ENCODE measurements at places on chromosomes 11 and 22.

DNA sequence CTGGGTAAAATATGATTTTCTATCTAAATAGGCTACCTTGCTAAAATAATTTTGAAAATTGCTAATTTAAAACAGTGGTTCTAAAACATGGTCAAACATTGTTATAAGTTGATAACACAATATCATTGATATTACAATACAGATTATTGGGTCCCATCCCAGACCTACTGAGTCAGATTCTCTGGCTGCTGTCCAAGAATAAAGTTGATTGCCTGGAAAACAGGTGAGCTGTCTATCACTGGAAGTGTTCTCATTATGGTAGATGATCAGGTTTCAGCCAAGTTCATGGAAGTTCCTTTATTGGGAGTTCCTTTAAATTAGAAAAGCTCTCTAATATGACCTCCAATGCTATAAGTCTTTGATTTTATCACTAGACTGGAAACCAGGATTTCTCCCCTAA lies 52.3 kb downstream of the SC5D start:
- DNase-seq = no peak

DNA sequence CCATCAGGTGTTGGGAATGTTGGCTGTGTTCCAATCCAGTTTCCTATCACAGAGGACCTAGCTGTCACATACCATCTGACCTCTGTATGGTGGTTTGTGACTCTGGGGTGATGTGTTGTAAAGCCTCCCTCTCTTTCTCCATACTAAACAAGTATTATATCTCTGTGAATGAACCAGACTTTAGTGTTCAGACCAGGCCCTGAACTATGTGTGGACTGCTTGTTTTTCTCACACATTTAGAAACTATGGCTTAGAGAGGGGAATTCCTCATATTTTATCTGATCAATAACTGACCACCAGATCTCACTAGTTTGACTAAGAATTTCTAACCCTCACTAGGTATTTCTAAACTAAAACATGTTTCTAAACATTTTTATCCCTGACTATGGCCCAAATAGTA lies 17.5 kb downstream of the NCR3LG1 start:
- DNase-seq = no peak

GRCh38 chr11:62671236-62671607 lies 251 bp upstream of the UQCC3 start:
- peak; percentile 28 for DNase-seq

GRCh38 chr11:130617001-130617400 lies 168.6 kb downstream of the ADAMTS15 start:
- no peak for DNase-seq
